Muscle of arm (tissue), 14 donors: ENCODE measurements at places on chromosomes 4 and X. TPM values are rescaled to one million over a fixed set of nuclear protein-coding genes. Genes with fewer than 3 reads are reported as not detected.
A peak's percentile ranks its signal among the peaks of the same experiment; 100 is the strongest.

Gene COL4A6
- 1.1 TPM for polyA plus RNA-seq

Gene NAP1L2
- 1.2 TPM for polyA plus RNA-seq

Gene SPINK2
- not detected for polyA plus RNA-seq

Gene HPSE
- polyA plus RNA-seq, result not detected

Gene RNF175
- polyA plus RNA-seq, result 0.41 TPM

GRCh38 chr4:151325111-151325948 is at the start of gene SH3D19:
Gene SH3D19, minus strand, starts transcription at chr4:151325605. Its CDS starts 253 bp downstream, at chr4:151325352.
- DNase-seq, result peak; percentile 84

GRCh38 chrX:85992811-85993229 is 54.5 kb downstream of the CHM start:
- no peak for DNase-seq

DNA sequence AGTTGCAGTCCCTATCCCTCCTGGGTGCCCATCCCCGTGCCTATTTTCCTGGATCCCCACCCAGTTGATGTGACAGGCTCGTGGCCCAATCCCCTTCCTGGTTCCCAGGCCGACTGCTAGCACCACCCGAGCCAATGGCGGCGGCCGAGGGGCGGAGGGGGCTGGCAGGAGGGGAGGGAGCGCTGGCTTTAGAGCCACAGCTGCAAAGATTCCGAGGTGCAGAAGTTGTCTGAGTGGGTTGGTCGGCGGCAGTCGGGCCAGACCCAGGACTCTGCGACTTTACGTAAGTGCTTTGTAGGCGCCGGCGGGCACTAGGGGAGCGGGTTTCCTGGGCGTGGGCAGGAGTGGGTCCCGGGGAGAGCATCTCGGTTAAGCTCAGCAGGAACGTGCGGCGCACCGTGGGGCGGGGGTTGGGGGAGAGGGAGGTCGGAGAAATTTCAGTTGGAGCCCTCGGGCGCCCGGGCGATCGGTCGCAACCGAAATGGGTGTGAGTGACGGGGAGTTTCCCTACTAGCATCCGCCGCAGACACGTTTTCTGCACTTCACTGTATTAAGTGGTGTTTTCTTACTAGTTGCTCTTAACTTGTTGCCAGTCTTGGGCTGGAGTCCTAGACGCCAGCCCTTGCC is at the start of gene PLS3:
Gene PLS3, plus strand, starts transcription at position 197 of the 627 bp plus-strand sequence. CDS start 49,077 bp downstream, outside the sequence.
- peak; percentile 71 for DNase-seq

GRCh38 chr4:946103-946450 is 13.8 kb downstream of the TMEM175 start:
- DNase-seq, result no peak

DNA sequence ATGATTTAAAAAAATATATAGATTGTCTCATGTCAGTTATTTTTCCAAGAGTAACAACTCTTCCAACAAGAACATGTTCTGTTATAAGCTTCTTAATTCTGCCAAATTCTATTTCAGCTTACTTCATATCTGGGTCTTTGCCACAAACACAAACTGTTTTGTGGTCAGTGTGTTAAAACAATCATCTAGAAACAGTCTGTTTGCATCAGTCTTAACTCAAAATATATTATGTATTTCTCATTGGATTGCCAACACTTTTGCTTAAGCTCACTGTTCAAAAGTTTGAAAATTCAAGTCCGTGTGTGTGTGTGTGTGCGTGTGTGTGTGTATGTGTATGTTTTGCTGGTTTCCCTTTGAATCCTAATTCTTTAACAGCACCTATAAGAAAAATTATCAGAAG is 752.3 kb upstream of the NDST4 start:
- DNase-seq, result peak; percentile 81

DNA sequence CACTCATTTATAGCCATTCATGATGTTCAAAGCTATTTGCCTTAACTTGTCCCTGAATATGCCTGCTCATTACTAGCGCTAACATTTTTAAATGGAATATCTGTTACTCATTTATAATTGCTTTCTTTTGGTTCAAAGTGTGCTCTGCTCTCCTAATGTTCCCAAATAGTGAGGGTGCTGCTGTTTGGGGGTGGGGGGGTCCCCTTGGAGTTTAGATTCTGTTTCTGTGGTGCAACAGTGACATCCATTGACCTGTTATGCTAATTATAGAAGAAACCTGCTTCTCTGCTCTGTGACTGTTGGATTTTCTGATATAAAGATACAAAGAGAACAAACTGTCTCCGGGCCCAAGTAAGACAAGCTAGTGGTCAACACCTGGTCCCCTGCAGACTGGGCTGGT is 222.4 kb downstream of the SHROOM3 start:
- no peak for DNase-seq

- DNase-seq, result peak; percentile 29
These were observed 173.9 kb downstream of the BMPR1B start for GRCh38 chr4:94931626-94932025.

GRCh38 chrX:9646471-9647224 is 119.0 kb downstream of the GPR143 start:
- DNase-seq, result no peak

GRCh38 chr4:42625329-42625728 is 31.6 kb downstream of the ATP8A1 start:
- no peak for DNase-seq

DNA sequence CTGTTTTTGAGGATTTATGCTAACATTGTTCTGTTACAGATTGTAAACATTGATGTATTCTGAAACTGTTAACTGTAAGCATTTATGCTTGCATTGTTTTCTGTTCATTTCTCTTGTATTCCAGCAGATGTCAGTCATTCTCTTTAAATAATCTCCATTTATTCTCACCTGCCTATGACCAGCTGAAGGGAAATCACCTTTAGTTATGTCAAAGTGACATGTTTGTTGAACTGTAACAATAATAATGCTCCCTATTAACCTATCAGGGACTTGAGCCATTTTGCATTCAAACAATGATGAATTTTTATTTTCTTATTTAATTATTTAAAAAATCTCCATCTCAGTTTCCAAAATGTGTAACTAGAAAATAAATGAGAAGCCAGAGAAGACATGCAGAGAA is 58.0 kb downstream of the SPCS3 start:
- no peak for DNase-seq

- no peak for DNase-seq
These were observed 489.6 kb downstream of the STPG2 start for GRCh38 chr4:97653701-97654100.

GRCh38 chr4:150739591-150739990 is 157.6 kb downstream of the MAB21L2 start:
- no peak for DNase-seq

- DNase-seq, result no peak
These were observed 28.6 kb downstream of the AMER1 start for GRCh38 chrX:64176876-64177275.

- DNase-seq, result peak; percentile 45
These were observed 25.4 kb downstream of the TMEM47 start for GRCh38 chrX:34631479-34632220.

GRCh38 chrX:144896323-144896722 is 351.0 kb upstream of the SPANXN1 start:
- no peak for DNase-seq

DNA sequence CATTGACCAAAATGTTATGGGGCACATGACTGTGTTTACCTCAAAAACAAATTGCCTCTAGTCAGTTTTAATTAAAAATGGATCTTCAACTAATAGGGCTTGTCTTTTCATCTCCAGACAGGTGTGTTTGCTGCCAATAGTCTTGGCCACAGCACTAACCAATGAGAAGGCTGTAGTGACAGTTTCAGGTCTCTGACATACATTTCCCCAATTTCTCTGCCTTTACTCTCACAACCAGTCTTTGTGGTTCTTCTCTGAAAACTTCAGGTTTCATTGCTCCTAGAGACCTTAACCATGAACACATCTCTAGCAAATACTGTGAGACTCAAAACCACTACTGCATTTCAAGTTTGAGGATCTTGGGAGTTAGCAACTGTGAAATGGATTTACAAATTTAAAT is 3.5 kb upstream of the EDNRA start:
- no peak for DNase-seq
